ENCODE measurements at places on chromosomes 13 and 19.

DNA sequence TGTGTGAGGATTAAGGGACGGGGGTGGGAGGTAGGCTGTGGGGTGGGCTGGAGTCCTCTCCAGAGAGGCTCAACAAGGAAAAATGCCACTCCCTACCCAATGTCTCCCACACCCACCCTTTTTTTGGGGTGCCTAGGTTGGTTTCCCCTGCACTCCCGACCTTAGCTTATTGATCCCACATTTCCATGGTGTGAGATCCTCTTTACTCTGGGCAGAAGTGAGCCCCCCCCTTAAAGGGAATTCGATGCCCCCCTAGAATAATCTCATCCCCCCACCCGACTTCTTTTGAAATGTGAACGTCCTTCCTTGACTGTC is 5.5 kb downstream of the FOSB start:
- no peak for DNase-seq

- no peak for DNase-seq
Measured at GRCh38 chr13:27644302-27644701, 22.6 kb downstream of the POLR1D start.

- no peak for DNase-seq
Measured at GRCh38 chr13:44131069-44131614, 242.5 kb upstream of the SERP2 start.

- DNase-seq = no peak
Measured at GRCh38 chr13:114031631-114032030, 57.8 kb upstream of the C13orf46 start.

DNA sequence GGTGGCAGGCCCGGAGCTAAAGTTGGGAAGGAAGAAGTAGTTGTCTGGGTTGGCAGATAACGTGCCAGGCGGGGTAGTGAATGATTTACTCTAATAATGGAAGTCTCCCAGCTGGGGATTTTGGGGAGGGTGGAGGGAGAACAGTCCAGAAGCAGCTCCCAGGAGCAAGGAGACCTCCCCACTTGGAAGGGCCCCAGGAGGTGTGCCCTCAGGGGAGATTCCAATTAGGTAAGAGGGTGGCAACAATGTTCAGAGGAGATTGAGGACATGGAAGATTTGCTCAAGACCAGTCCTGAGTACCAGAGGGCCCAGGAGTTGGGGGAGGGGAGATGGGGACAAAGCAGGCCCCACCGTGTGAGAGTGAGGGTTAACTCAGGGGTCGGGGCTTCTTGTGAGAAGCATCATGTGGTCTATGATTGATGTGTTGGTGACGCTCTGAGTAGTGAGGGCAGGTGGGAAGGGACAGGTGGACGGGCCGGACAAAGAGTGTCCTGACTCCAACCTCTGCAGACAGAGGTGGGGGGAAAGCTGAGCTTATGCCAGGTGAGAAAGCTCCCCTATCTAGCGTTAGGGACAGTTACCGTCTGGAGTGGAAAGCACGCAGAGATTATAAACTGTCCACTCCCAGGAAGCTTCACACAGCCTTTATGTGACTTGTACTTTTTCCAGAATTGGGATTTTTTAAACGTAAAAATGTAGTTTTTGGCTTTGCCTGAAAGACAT is 3.5 kb downstream of the SPINT2 start:
- no peak for DNase-seq

GRCh38 chr19:32450217-32450616 is 44.6 kb downstream of the DPY19L3 start:
- DNase-seq = no peak

GRCh38 chr19:43956827-43957226 is 5.8 kb downstream of the ZNF221 start:
- no peak for DNase-seq

- no peak for DNase-seq
Measured at GRCh38 chr19:13208672-13209483, 58.7 kb downstream of the IER2 start.

- no peak for DNase-seq
Measured at GRCh38 chr13:19345158-19345557, 163.5 kb upstream of the TUBA3C start.

DNA sequence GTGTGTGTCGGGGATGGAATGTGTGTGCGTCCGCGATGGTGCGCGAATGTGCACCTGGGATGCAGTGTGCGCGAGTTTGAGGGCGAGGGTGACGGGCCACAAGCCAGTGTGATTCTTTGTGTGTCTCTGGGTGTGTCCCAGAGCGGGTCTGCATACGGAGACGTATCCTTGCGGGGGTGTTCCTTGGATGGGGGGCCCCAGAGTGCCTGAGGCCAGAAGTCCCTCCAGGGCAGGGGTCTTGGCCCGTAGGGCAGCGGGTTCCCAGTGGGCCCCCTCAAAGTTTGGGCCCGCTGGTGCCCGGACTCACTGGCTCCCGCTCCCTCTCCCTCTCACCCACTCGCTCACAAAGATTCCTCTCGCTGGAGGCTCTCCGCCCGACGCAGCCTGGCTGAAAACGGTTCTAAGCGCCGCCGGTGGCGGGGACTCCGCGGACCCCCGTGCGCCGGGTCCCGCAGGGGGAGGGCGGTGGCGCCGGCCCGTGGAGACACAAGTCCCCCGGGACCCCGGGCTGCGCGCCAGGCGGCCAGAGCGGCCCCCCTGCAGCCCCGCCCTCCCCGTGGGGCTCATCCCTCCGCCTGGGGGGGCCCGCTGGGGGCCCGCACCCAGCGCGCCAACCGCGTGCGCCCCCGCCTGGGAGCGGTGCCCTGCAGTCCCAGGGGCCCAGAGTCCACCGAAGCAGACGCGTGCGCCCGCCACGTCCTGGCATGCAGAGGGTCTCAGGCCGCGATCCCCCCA is 886 bp downstream of the CRLF1 start:
- no peak for DNase-seq

DNA sequence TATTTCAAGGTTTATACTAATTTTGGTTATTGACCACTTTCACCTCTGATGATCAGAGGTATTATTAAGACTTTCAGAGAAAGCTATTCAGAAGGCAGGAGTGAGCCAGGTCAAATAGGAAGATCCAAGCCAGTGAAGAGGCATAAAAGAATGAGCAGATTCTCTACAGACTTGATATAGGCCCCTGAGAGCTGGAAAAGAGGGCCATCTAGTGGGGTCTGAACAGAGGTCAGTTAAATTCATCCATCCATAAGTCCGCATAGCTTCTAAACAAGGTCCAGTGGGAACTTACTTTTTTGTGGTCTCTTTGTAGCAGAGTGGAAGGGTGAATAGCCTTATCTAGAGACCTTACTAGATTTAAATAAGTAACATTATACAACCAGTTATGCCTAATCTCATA is 126.6 kb upstream of the UFM1 start:
- DNase-seq = no peak

- DNase-seq = no peak
Measured at GRCh38 chr13:26424181-26424580, 133.3 kb upstream of the WASF3 start.

DNA sequence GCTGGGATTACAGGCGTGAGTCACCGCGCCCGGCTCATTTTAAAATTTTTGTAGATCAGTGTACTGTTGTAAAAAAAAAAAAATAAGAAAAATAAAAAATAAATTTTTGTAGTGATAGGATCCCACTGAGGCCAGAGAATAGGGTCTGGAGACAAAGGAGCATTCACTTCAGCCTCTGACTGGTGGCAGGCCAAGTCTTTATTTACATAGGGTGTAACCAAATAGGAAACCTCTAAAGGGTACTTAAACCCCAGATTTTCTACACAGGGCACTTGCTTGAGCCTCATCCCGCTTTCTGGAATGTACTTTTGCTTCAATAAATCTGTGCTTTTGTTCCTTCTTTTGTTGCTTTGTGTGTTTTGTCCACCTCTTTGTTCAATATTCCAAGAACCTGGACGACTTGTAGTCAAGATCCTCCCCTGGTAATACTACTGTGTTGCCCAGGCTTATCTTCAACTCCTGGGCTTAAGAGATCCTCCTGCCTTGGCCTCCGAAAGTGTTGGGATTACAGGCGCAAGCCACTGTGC is 2.1 kb upstream of the PDCD2L start:
- DNase-seq = no peak

- no peak for DNase-seq
Measured at GRCh38 chr13:99802416-99802815, 169.2 kb downstream of the ZIC5 start.

GRCh38 chr13:85565652-85566051 is 233.6 kb downstream of the SLITRK6 start:
- DNase-seq = no peak

DNA sequence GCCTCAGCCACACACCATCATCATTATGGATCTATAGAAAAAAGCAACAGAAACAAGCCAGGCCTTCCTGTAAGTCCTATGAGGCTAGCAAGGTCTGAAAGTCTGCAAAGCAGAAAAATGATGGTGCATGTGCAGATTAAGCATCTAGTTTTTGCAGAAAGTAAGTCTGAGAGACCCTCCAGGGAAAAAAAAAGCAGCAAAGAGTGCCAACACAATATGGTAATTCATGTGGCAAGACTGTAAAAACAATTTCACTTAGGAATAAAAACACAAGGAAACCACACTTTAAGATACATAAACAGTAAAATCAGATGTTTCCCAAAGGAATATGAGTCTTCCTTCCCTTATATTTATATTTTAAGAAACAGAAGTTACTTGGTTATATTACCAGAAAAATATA is 112.3 kb upstream of the FBXL3 start:
- DNase-seq = no peak

- no peak for DNase-seq
Measured at GRCh38 chr19:27742041-27742440, 1470.9 kb downstream of the UQCRFS1 start.

DNA sequence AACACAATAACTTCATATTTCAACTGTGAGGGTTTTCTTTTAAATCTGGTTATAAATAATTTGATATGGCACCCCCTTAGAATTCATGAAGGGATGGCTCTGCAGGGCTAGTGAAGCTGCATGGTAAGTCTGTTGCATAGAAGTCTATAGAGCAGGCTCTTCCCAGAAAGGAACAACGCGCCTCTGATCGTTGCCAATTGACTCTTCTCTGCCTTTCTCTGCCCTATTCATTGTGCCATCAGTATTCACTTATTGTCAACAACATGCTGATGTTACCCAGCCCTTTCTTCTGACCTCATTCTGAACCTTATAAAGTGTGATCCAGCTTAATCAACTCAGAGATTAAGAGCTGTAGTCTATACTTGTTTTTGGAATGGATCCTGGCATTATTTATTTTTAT is 16.3 kb upstream of the DCT start:
- no peak for DNase-seq

GRCh38 chr13:101209206-101209893 is 207.0 kb downstream of the NALCN start:
- DNase-seq = no peak

DNA sequence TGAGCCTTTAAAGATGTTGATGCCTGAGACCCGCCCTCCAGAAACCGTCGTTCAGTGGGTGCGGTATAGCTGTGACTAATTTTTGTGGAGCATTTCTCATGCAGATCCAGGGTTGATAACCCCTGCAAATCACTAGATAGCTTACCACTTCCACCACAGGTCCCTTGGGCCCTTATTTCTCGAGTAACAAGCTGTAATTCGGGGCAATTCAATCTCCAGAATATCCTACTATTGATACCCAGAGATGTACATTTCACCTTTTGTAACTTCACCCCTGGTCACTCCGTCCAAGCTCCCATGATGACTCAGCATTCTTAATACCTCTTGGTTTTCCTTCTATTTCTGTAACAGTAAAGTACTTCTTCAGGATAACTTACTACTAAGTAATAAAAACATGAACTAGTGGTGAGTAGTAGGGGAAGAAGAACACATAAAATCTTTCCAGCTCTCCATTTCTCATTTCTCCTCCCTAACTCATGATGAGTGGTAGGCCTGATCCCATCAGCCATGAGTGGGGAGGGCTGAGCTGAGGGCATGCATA is 71.9 kb upstream of the UBL3 start:
- no peak for DNase-seq

- DNase-seq = no peak
Measured at GRCh38 chr13:24605923-24606372, 74.3 kb upstream of the ATP12A start.

- no peak for DNase-seq
Measured at GRCh38 chr19:17340871-17341357, 3.6 kb downstream of the GTPBP3 start.

- no peak for DNase-seq
Measured at GRCh38 chr19:44430956-44431355, 17.3 kb downstream of the ZNF229 start.

- no peak for DNase-seq
Measured at GRCh38 chr13:24181991-24182702, 21.6 kb downstream of the SPATA13 start.

DNA sequence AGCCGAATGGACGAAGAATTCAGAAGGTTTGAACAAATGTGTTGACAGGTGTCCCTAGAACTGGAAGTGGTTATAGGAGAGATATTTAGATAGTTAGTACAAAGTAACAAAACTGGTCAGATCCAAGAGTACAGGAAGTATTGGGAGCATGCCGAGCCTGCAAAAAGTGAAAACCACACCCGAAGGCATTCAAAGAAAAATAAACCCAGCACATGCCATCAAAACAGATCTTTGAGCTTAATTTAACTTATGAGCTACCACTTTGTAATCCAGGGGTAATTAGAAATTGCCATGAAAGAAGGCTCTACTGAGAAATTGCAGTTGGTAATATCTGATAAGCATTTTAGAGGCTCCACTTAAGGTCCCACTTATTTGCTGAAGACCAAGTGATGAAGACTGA is 214.2 kb downstream of the DNAJC15 start:
- no peak for DNase-seq

- DNase-seq = no peak
Measured at GRCh38 chr19:29815231-29815630, 3.4 kb downstream of the CCNE1 start.

DNA sequence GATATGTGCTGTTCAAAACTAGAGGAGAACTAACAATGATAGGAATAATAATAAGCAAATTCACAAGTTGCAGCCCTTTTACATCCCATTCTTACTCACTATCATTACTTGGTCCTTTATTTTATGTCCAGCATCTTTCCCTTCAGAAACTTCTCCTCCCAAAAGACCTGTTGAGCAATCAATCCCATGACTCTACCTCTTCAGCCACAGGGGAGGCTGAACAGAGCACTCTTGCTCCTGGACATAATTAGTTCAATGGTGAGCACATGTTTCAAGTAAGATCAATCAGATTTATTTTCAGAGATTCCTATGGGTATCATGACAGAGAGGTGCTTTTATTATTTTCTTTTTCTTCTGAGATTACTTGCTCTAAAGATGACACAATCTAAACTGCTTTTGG is 260.0 kb downstream of the COG6 start:
- no peak for DNase-seq

DNA sequence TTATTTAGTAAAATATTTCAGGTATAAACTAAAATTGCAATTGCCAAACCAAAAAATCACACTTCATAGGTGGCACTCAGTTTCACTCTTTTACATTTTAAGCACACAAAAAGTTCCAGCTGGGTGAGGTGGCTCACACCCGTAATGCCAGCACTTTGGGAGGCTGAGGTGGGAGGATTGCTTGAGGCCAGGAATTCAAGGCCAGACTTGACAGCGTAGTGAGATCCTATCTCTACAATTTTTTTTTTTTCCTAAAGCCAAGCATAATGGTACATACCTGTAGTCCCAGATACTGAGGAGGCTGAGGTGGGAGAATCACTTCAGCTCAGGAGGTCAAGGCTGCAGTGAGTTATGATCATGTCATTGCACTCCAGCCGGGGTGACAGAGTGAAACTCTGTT is 20.6 kb upstream of the SLC46A3 start:
- DNase-seq = no peak

- DNase-seq = no peak
Measured at GRCh38 chr19:47352095-47352494, 3.0 kb downstream of the DHX34 start.

- DNase-seq = no peak
Measured at GRCh38 chr19:7933828-7934725, 8.1 kb upstream of the CTXN1 start.

- no peak for DNase-seq
Measured at GRCh38 chr13:49497272-49497671, 1.5 kb downstream of the PHF11 start.

GRCh38 chr13:102275969-102276368 is 125.9 kb downstream of the FGF14 start:
- DNase-seq = no peak

All from stimulated activated CD4-positive, alpha-beta T cell treated with anti-CD3 and anti-CD28 coated beads, Interleukin-12 subunit alpha, Interleukin-12 subunit beta, amount 100 ng/mL, for 48 hours (primary cell).